ENCODE measurements at places on chromosomes 3 and 15.
A peak's percentile ranks its signal among the peaks of the same experiment; 100 is the strongest.

DNA sequence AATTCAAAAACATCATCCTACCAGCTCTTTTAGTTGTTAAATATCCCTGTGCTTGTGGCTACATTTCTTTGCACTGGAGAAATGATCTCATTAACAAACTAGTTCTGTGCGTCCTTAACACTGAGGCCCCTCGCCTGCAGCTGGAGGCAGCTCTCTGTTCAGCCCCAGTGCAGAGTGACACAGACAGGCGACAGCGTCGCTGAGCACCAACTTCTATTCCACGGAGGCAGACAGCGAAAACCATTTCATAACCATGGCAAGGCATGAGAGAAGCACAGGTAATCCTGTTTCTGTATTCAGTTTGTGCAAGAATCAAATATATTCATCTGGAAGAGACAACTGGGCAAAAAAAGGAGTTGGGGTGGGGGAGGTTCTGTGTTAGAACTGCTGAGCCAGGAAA lies 530.7 kb downstream of the ZIC1 start:
- no peak for DNase-seq

- no peak for DNase-seq
Observed at GRCh38 chr3:24958910-24959447, 464.3 kb upstream of the THRB start.

DNA sequence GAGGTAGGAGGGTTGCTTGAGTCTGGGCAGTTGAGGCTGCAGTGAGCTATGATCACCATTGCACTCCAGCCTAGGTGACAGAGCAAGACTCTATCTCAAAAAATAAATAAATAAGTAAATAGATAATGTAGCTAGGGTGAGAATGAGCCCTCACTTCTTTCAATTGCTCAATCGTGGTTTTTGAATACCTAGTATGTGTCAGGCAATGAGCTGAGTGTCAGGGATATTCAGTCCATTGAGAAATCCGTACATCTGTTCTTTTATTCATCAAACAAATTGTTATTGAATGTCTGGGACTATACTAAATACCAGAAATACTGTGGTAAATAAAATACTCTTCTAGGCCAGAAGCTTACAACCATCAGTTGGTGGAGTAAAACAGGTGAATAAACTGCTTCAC lies 6.2 kb upstream of the ZNF148 start:
- no peak for DNase-seq

- no peak for DNase-seq
Observed at GRCh38 chr3:184157206-184157605, 2.0 kb downstream of the DVL3 start.

GRCh38 chr3:63095-63765 lies 133.3 kb upstream of the CHL1 start:
- DNase-seq = no peak

DNA sequence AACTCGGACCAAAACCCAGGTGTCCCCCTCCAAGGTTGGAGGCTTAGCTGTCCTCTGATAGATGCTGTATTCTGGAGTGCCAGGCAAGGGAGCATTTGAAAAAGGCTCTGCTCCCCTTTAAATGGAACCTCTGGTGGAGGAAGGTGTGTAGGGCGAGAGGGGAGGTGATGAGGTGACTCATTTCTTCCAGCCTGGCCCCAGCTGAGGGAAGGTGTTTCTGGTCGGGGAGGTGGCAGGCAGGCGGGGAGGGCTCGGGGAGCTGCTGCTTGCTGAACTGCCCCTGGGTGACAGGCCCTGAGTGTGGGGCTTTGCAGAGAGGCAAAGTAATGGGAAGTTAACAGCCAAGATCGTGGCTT lies 18.8 kb downstream of the PSTPIP1 start:
- peak; percentile 78 for DNase-seq

DNA sequence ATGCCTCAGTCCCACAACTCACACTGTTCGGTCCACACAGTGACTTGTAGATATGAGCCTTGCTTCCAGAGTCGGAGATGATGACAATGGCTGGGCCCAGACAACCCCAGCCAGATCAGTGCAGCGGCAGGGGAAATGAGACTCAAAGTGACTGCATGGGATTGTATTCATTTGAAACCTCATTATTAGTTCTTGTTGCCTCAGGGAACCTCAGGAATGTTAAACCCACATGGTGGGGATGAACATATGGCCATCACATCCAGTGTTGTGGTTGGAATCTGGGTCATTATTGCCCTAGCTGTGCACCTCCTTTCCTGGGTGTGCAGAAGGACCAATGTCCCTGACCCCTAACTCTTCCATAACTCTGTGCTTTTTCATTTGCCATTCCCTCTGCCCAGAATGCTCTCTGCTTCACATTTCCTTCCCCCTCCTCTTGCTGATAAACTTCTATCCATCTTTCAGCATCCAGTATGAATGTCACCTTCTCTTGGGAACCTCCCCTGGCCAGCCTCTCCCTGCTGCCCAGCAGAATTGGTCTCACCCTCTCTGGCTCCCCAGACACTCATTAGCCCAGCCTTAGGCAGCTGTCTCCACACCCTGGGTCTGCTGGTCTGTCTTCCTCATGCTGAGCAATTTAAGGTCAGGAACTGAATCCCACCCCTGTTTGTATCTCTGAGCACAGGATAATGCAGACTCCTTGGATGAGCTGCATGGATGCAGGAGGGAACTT lies 67.0 kb upstream of the TNFAIP8L3 start:
- no peak for DNase-seq

DNA sequence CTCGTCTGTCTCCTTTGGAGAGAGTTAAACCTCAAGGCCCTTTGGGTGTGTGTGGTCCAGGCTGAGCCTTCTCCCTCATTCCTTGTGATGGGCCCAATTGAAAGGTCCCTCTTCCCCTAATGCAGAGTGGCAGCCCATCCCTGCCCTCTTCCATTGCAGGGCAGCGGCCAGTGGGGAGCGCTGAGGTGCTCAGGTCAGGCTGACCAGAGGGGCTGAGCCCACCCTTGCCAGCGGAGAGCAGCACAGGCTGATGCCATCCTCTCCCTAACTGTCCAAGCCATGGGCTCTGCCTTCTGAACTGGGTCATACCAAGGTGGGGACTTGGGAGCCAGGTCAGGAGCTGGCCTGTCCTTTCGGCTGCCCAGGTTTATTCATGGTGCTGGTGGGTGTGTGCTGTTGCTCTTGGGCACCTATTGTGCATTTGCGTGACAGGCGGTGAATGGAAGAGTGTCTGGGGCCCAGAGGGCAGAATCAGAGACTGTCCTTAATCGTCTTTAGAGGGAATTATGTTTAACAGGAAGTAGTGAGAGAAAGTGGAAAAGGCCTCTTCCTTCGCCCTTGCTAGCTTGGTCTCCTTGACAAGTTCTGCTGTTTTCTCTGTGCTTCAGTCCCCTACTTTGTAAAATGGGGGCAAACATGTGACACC lies 96.9 kb downstream of the VGLL4 start:
- DNase-seq = no peak

GRCh38 chr3:128366652-128367051 lies 100.0 kb downstream of the DNAJB8 start:
- DNase-seq = no peak

All from GM20000 (cell line).